Fibroblast of skin of back (primary cell): ENCODE measurements at places on chromosomes 5 and 9.
A peak's percentile ranks its signal among the peaks of the same experiment; 100 is the strongest.

DNA sequence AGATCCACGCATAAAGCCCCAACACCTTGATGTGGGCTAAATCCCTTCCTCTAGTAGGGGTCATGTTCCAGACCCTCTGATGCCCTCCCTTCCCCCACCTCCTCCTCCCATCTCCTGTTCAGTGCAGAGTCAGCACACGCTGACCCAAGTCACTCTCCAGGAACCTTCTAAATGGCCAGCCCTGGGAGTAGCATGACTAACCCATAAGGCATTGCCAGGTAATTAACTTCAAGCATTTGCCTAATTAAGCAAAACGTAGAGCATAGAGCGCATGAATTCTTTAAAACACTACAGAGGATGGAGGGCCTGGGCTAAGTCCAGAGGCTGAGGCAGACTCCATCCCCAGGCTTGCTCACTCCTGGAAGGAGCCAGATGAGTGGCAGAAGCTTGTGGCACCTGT lies 276.3 kb upstream of the MSX2 start:
- no peak for DNase-seq

DNA sequence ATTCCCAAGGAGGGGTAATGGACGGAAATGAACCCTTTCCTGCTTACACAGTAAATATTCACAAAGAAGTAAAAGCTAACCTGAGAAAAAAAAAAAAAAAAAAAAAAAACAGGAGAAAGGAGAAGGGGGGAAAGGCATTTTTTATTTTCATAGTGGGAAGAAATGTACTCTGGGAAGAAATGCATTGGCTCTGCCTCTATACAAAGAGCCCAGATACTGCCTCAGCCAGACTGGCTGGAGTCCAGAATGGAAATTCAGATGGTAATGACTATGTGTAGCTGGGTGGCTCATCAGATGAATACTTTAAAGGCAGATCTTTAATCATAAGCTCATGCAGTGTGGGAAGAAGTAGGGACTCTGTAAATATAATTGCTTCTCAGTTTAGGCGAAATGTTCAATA lies 124.9 kb upstream of the ZNF608 start:
- peak; percentile 71 for DNase-seq

- no peak for DNase-seq
Observed at GRCh38 chr5:54696346-54696745, 178.8 kb downstream of the SNX18 start.

DNA sequence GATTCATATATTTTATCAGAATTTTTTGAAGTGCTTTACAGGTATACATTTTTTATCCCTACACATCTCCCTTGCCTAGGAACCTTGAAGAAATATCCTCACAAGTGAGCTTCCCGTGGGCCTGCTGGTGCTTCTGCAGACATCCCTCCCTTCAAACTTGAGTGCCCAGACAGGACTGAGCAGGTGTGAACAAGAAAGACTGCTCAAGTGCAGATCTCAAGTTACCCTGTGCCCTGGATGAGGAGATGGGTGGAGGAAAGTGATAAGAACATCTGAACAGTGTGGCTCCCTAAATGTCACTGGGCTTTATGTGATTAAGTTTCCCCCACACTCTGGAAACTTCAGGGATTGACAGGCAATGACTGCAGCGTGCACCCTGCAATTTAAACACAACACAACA lies 209.8 kb downstream of the TLE1 start:
- DNase-seq, result no peak

GRCh38 chr9:120901755-120902568 lies 24.6 kb downstream of the TRAF1 start:
- no peak for DNase-seq

DNA sequence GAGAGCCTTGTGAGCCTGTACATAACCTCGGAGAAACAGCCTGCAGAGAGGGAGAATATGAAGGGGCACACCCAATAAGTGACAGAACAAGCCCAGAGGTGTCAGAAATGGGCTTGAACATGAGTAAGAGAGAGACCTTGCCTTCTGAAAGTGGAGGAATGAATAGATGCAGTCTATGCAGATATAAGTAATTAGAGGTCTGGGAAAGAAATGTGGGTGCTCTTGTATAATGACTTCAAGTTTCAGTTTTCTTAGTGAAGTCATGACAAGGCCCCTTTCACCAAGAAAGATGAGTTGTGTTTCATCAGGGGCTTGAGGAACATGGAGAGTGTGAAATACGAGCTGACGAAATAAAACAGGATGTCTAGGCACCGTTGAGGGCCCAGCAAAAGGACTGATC lies 15.1 kb downstream of the GRAMD2B start:
- DNase-seq, result no peak

DNA sequence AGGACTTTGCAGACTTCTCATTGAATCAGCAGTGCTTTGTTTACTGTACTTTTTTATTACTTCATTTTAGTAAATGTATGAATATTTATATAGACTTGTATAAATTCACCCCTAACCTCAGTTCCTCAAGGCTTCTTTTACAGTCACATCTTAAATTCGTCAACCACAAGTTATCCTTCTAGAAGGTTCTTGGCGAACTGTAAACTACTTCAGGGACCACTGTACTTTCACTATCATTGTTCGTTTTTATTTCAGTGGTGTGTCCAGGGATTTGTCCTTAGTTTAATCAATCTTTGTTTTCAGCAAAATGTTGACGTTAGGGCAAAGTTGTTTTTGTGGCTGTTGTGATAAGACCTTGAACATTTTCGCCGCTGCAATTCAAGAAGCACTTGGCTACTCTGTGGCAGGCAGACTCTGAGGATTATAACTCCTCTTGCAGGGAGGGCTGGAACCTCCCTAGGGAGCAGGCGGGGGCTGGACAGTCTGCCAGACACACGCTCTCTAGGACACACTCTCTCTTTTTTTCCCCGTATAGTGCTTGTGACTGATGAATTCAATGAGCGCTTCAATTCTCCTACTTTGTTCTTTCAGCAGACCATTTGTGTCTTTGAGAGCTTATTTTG lies 252.8 kb downstream of the FBXL7 start:
- peak; percentile 60 for DNase-seq

DNA sequence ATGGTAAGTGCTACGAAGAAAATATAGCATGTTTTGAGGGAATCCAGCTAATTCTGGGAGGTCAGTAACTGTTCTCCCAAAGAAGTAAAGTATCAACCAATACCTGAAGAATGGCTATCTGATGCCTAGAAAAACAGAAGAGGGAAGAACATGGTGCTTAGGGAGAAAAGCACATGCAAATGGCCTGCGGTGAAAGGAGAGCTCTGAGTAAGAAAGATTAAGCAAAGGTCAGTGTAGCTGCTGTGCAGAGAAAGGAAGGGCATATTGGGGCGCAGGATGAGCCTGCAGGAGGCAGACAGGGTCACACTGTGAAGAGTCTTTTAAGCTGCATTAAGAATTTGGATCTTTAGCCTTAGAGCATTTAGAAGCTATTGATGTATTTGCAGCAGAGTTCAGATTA lies 11.0 kb downstream of the ADRB2 start:
- no peak for DNase-seq

GRCh38 chr9:98600631-98601030 lies 108.1 kb downstream of the GABBR2 start:
- DNase-seq, result no peak

DNA sequence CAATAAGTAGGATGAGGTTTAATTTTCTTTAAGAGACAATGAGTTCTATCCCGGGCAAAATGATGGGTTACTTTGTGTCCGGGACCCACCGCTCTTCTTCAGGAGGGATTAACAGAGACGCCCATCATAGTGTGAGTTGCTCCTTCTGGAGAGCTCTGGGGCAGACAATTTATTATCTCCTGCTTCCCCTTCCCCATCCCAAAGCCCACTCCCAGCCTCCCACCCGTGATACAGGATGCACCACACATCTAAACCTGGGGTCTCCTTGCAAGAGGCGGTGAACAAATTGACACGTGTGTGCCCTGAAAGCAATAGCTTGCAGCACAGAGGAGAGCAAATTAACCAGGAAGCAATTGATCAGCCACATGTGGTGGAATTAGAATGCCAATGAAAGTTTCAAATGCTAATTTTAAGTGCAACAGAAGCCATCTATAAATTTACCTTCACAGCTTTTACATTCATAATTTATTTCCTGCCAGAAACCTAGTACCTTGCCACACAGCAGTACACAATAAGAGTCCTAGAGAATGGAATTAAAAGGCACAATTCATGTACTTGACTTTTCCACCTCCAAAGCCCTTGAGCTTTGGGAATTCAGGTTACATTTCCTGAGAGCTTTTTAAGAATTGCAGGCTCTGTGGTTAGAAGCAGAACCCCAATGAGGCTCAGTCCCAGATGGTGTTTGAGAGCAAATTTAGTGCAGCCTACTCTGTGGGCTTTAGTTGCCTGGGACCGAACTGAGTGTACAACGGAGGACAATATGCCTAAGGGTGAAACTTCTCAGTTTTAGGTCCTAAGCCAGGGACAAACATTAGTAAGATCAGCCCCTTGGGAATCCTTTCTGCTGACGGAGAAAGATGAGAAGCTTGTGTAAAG lies 399.6 kb downstream of the MED10 start:
- DNase-seq, result no peak

DNA sequence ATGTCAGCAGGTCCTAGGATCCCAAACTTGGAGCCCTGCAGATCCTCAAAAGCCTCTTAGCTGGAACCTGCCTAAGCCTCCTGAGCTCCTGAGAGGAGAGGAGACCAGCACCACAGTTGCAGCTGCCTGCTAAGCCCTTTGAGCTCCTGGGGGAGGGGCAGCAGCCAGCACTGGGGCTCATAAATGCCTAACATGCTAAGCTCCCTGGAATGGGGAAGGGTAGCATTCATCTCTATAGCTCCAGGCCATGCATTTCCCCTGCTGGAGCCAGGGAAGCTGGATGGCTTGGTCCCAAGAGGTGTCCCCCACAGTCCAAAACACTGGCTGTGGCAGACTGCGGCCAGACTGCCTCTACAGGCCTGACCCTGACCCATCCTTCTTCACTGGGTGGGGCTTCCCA lies 182.7 kb downstream of the KCNN2 start:
- DNase-seq, result no peak

GRCh38 chr5:58151414-58151813 lies 308.5 kb downstream of the PLK2 start:
- no peak for DNase-seq

- DNase-seq, result peak; percentile 3
Observed at GRCh38 chr5:124923131-124923530, 176.7 kb upstream of the ZNF608 start.

DNA sequence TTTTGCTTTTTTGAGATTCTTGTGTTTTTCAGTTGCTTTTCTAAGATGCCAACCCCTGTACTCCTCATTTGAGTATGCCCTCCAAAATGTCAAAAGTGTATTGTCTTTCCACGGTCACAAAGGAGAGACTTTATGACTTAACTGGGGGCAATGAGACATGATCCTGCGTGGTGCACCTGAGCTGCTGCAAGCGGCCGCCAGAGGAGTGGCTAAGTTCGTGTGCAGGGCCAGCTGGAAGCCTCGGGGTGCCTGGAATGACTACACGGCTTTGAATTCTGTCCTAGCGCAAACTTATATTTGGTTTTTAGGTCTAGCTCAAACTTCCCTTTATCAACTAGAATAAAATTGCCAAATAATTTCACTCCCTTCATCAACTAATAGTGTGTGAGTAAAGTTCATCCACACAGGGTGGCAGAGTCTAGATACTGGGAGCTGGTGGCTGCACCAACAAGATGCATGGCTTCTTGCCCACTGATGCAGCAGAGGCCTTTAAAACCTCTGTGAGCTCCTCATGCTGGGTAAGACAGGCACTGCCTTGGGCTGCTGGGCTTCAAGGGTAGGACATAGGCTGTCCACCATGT lies 4.7 kb downstream of the GADD45G start:
- no peak for DNase-seq

DNA sequence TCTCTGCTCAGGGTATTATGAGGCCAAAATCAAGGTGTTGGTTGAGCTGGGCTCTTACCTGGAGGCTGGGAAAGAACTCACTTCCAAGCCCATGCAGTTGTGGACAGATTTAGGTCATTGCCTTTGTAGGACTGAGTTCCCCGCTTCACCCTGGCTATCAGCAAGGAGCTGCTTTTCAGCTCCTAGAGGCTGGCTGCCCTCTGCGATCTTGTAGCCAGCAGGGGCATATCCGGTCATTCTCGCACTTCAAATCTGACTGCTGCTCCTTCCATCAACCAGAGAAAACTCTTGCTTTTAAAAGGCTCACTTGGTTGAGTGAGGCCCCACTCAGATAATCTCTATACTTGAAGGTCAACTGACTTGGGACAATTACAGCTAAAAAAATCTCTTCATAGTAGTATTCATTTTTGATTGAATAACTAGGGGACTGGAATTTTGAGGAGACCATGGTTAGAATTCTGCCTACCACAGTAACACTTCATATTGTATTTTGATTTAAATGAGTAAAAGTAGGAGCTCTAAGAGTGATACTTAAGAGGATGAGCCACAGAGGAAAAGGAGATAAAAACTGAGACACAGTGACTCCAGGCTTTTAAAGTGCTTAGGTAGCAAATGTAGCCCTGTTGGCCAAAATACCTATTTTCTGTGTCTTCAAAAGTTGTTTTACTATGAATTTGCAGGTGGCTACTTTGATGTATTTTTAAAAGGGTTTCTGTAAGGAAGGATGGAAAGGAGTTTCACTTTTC lies 137.4 kb downstream of the CD180 start:
- DNase-seq, result no peak

GRCh38 chr9:131008909-131009618 lies at the start of gene LAMC3:
Gene LAMC3, plus strand, starts transcription at chr9:131009174. Its CDS starts 41 bp downstream, at chr9:131009215.
- DNase-seq, result peak; percentile 18

- DNase-seq, result no peak
Observed at GRCh38 chr5:112348387-112348786, 70.7 kb downstream of the EPB41L4A start.

GRCh38 chr5:157689942-157690689 lies 18.8 kb downstream of the C5orf52 start:
- no peak for DNase-seq

DNA sequence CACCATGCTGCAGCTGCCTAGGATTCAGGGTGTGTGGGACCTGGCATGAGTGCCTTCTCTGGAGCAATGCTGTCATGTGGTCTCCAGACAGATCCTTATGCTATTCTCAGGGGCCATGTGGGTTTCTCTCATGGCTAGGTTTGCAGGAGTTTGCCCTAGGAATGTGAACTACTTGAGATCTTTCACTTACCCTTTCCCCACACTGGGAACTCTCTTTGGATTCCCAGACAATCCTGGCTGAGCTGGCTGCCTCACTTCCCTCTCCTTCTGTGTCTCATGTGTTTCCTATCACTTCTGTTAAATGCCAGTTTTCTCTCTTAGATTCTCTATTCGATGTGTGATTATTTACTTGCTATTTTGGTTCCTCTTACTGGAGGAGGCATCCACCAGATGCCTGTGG lies 270.2 kb upstream of the RASA1 start:
- DNase-seq, result peak; percentile 34
